ENCODE measurements at places on chromosomes 3 and 15. TPM values are rescaled to one million over a fixed set of nuclear protein-coding genes. Genes with fewer than 3 reads are reported as not detected.

Gene RHCG
- total RNA-seq, result not detected

Gene IMPG2
- total RNA-seq, result 0.15 TPM

Gene ZMYND10
- 117 TPM for total RNA-seq

Gene LDHAL6B
- not detected for total RNA-seq

Gene NOX5
- total RNA-seq, result 0.77 TPM

Gene GABRR3
- 0.09 TPM for total RNA-seq

Gene ESYT3
- total RNA-seq, result 38.3 TPM

Gene UPK1B
- 0.60 TPM for total RNA-seq

Gene RETNLB
- not detected for total RNA-seq

Gene VEPH1
- 237 TPM for total RNA-seq

Gene SCAANT1
- total RNA-seq, result not detected

Gene PAK2
- 81.4 TPM for total RNA-seq

Gene MYEF2
- total RNA-seq, result 21.8 TPM

Gene PLIN1
- total RNA-seq, result 0.43 TPM

Gene EXD1
- total RNA-seq, result 0.15 TPM

Gene THAP10
- total RNA-seq, result 3.1 TPM

Gene LRRC3B
- not detected for total RNA-seq

Gene SLC25A36
- total RNA-seq, result 66.8 TPM

Gene SCN11A
- 0.12 TPM for total RNA-seq

Gene PROK2
- 3.9 TPM for total RNA-seq

Gene CACNA2D3
- 2.5 TPM for total RNA-seq

Gene TJP1
- total RNA-seq, result 84.6 TPM

Gene ANKRD34C
- not detected for total RNA-seq

Gene KNL1
- total RNA-seq, result 0.95 TPM

Gene FRMD5
- 1.1 TPM for total RNA-seq

Gene ELL3
- total RNA-seq, result 4.8 TPM

Gene SENP8
- total RNA-seq, result 3.5 TPM

Gene BCL6
- 101 TPM for total RNA-seq

Gene PROS1
- 70.3 TPM for total RNA-seq

Gene KLHL40
- not detected for total RNA-seq

Gene HYKK
- 4.5 TPM for total RNA-seq

Gene PSTPIP1
- 27.8 TPM for total RNA-seq

Gene NUP210
- 20.4 TPM for total RNA-seq

Gene CD47
- 150 TPM for total RNA-seq
